OCI-M1 (cell line): ENCODE measurements at places on chromosomes 5 and 9.

- DNase-seq = peak; percentile 1
Measured at GRCh38 chr5:123455640-123456039, 32.4 kb upstream of the CEP120 start.

- no peak for DNase-seq
Measured at GRCh38 chr5:38297830-38298608, 39.7 kb downstream of the EGFLAM start.

GRCh38 chr9:130936285-130937117 is 2.5 kb downstream of the FIBCD1 start:
- no peak for DNase-seq

GRCh38 chr5:55633574-55634208 is 78.4 kb downstream of the SLC38A9 start:
- peak; percentile 55 for DNase-seq

DNA sequence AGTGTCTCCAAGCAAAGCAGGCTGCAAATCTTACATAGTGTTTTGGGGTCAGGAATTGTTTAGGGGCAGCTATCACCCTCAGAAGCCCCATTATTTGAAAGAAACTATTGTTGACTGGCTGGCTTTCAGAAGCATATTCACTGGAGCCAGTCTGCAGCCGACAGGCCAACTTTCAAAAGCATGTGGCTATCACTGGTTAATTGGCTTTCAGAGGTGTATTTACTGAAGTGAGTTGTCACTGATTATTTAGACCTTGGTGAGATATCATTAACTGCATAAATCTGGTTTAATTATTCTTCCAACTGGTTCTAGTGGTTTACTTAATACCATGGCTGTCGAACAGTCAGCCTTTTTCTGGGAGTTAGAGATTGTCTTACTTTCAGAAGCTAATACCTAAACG is 247.0 kb downstream of the CWC27 start:
- DNase-seq = no peak

DNA sequence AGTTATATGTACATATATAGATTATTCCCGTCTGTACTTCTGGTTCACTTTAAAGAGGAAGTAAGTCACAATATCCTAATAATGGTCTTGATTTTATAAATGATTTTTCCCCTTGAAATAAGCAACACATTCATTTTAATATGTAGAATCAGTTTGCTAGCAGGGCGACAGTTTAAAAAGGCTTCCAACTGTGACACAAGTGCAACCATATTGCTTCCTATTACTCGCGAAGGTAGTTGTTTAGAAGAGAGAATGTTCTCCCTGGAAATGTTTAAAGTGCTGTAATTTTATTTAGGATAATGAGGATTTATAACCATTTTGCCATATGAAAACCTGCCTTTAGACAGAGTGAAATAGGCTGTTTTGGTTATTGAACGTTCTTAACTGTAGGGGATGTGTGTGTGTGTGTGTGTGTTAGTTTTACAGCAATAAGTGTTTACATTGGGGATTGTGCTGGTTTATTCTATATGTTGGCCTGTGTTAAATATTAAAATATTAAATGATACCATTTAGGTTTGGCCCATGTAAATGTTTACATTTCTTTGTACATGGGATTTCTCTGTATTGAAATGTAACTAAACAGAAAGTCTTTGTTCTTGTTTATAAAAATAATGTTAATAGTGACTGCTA is 138.3 kb downstream of the PBX3 start:
- no peak for DNase-seq

- DNase-seq = peak; percentile 72
Measured at GRCh38 chr9:130451509-130452388, 7.0 kb downstream of the ASS1 start.

DNA sequence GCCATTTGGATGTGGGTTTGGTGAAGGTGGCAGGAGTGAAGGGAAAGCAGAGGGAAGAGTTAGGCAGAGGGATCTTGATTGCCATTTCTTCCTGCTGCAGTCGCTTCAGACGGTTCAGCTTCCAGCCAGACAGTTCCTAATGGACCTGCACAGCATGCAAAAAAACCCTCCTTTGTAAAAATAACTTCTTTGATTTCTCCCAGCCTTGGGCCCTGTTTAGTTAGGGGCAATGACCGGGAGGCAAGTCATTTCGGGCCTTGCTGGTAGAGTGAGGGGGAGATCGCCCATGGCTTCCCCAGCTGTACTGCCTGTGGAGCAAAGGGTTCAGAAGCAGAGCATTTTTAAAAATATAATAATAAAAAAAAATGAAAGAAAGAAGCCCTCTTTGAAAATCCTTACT is 67.2 kb upstream of the TLE1 start:
- no peak for DNase-seq

GRCh38 chr5:68562308-68562707 is 346.8 kb downstream of the PIK3R1 start:
- no peak for DNase-seq
